ENCODE measurements at places on chromosomes 2 and 18.
A peak's percentile ranks its signal among the peaks of the same experiment; 100 is the strongest.

GRCh38 chr18:36724169-36724568 lies 104.6 kb downstream of the TPGS2 start:
- DNase-seq, result no peak

DNA sequence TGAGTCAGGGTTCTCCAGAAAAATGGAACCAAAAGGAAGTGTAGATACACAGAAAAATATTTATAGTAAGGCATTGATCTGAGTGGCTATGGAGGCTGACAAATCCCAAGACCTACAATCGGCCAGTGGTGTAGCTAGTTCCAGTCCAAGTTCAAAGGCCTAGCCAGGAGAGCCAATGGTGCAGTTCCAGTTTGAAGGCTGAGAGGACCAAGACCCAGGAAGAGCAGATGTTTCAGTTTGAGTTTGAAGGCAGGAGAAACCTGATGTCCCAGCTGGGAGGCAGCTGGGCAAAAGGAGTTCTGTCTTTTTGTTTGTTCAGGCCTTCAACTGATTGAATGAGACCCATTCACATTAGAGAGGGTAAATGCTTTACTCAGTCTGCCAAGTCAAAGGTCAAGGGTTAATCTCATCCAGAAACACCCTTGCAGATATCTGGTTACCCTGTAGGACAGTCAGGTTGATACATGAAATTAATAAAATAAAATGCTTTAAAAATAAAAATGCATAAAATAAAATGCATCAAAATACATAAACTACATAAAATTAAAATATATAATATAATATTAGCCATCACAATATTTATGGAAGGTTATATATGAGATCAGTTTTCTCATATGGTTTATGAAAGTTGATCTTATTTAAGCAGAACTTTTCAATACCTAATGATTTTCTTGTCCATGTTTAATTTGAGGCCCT lies 38.7 kb downstream of the KCNE4 start:
- no peak for DNase-seq

DNA sequence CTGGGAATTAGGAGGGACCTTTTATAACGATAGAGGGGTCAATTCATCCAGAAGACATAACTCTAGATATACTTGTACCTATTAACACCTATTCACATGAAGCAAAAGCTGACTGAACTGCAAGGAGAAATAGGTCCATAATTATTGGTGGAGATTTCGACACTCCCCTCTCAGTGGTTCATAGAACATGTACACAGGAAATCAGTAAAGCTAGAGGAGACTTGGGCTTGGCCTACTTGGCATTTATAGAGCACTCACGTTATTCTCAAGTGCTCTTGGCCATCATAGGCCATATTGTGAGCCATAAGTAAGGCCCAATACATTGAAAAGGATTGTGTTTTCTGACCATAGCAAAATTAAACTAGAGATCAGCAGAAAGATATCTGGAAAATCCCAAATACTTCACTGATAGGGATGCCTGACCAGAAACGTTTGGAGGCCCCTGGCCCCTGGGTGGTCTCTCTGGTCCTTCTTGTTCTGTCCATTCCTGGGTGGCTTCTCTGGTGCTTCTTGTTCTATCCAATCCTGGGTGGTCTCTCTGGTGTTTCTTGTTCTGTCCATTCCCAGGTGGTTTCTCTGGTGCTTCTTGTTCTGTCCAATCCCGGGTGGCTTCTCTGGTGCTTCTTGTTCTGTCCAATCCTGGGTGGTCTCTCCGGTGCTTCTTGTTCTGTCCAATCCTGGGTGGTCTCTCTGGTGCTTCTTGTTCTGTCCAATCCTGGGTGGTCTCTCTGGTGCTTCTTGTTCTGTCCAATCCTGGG lies 49.0 kb downstream of the SNED1 start:
- DNase-seq, result no peak

GRCh38 chr2:239267288-239267951 lies 133.4 kb downstream of the HDAC4 start:
- DNase-seq, result peak; percentile 87

- DNase-seq, result no peak
These were observed 20.9 kb upstream of the DNMT3A start for GRCh38 chr2:25362434-25363145.

GRCh38 chr18:3463051-3463450 lies 13.1 kb downstream of the TGIF1 start:
- peak; percentile 78 for DNase-seq

- peak; percentile 72 for DNase-seq
These were observed 453 bp upstream of the ANTXR1 start for GRCh38 chr2:69012310-69013141.

DNA sequence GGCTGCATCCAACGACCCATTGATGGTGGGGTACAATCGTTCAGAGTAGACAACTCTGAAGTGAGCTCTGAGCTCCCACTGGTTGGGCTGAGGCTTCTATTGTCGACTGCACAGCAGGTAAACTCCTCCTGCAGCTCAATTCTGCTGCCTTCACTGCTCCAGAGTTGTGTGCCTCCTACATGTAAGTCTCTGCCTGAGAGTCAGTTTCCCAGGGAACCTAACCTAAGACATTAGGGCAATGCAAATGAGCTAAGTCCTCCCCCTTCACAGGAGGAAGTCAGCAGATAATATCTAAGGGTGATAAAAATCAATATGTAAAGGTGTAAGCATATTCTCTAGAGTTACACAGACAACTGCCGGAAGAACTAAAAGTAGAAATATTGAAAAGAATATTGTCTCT lies 22.5 kb upstream of the ACYP2 start:
- DNase-seq, result no peak

DNA sequence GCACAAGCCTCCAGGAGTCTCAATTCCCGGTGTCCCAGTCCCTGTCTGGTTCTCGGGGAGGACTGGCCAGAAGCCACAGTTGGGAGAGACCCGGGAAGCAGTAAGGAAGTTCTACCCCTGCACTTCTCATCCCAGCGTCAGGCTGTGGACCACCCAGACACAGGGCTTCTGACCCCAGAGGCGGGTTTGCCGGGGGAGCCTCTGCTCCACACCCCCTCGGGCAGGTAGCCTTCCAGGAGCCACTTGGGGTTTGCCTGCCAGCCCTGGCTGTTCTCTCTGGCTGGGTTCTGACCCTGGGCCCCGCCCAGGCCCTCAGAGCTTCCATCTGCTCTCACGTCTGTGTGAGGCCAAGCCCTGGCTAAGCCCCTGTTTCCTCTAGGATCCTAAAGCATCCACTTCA lies 94.4 kb upstream of the GPC1 start:
- no peak for DNase-seq

- no peak for DNase-seq
These were observed 7.6 kb downstream of the PROC start for GRCh38 chr2:127425540-127426490.

DNA sequence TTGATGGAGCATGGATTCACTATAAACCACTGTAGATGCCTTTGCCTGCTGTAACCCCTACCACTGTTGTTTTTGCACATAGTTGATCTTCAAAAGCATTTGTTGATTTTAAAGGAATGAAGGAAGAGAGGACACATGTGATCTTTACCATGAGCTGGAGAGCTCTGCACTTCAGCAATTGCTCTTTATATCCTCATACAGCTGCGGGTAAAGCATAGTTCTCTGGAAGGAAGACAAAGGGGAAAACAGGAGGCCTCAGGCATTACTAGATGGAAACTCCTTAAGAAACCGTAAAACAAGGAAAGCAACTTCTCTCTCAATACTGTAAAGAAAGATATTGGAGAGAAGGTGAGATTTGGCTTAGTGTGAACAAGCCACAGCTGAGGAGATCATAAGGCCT lies 60.6 kb downstream of the SCG2 start:
- no peak for DNase-seq

DNA sequence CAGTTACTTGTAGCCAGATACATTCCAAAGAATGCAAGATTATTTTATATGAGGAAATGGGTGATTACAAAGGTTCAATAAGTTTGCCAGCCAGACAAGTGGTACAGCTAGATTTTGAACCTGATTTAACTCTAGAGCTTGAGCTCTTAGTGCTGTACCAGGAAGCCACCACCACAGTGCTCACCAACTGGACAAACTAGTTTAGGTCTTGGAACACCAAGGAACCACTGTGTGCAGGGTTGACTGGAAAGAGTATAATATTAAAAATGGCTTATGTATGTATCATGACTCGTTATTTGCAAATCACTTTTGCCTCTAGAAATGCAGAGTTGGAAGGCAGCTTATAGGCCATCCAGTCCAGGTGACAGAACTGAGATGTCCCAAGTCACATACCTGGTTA lies 177.2 kb downstream of the TXNL1 start:
- DNase-seq, result no peak

DNA sequence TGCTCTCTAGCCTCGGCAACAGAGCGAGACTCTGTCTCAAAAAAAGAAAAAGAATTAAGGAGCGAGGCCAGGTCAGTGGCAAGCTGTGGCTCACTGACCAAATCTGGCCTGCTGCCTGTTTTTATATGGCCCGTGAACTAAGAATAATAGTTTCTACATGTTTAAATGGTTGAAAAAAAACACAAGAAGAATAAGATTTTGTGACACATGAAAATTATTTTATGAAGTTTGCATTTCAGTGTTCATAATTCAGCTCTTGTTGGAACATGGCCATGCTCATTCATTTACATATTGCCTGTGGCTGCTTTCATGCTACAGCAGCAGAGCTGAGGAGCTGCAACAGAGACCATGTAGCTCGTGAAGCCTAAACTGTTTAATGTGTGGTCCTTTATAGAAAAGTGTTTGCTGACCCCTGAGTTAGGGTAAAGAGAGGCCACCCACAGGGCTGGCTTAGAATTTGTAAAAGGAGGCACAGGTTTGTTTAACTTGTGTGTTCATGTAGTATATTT lies 59.5 kb downstream of the MFSD6 start:
- DNase-seq, result peak; percentile 61

- DNase-seq, result no peak
These were observed 78.3 kb downstream of the HDAC4 start for GRCh38 chr2:239322416-239323086.

- DNase-seq, result peak; percentile 69
These were observed 14.3 kb downstream of the DSG2 start for GRCh38 chr18:31512203-31512764.

DNA sequence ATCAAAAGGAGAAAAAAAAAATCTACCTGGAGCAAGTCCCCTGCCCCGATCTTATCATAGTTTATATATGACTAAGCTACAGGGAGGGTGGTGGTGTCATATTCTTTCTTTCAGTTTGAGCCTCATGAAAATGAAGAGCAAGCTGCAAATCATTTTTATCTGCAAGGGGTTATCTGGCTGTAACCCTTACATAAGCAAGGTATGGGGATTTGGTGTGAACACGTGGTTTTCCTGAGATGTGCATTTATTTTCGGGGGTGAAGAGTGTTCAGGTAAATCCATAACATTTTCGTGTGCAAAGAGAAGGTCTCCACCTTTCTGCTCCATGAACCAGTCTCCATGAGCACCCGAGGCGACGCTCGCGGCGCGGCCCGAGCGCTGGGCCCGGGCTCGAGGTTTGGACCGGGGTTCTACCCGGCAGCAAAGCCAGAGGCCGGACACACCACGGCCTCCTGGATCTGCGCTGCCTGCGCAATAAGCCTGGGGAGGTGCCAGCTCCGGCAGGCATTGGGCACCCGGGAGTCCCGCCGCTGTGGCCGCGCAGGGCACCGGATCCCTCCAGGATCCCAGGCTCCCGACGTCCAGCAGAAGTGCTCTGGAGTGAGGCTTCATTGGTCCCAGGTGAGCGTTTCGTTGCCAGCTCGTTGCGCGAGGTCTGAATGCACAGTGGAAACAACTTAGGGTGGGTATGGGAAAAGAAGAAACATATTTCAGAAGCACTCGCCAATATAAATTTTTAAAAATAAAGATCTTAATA lies 36.1 kb upstream of the GPD2 start:
- DNase-seq, result peak; percentile 67

- DNase-seq, result peak; percentile 98
These were observed 72.2 kb downstream of the MAP2 start for GRCh38 chr2:209495855-209496585.

- DNase-seq, result no peak
These were observed 19.0 kb upstream of the KLF7 start for GRCh38 chr2:207184768-207185167.

- no peak for DNase-seq
These were observed 632.3 kb upstream of the SETBP1 start for GRCh38 chr18:44048435-44048834.

DNA sequence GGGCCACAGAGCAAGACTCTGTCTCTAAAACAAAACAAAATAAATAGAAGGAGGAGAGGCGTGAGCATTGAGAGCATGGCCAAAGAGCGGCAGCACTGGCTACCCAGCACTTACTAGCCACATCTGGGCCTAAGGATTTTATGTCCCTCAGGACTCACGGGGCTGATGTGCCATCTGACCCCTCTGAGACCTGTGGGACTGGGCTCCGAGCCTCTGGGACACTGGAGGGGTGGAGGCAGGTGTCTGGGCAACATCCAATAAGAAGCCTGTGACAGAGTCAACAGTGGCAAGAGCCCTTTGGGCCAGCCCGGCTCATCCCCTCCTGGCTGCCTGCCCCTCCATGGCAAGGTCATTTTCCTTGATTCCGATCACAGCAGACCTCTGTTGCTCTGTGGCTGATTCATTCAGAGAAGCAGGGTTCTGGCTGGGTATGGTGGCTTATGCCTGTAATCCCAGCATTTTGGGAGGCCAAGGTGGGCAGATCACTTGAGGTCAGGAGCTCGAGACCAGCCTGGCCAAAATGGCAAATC lies 60.7 kb downstream of the RRM2 start:
- DNase-seq, result no peak

GRCh38 chr2:174145827-174146226 lies 102.5 kb downstream of the OLA1 start:
- no peak for DNase-seq

GRCh38 chr2:207525296-207525695 lies 4.5 kb upstream of the CREB1 start:
- no peak for DNase-seq

- peak; percentile 41 for DNase-seq
These were observed 3.6 kb upstream of the DOK6 start for GRCh38 chr18:69397096-69397495.

- DNase-seq, result no peak
These were observed 294.7 kb upstream of the LRP1B start for GRCh38 chr2:142425551-142425950.

GRCh38 chr2:144508172-144508851 lies 11.6 kb downstream of the ZEB2 start:
- DNase-seq, result no peak

DNA sequence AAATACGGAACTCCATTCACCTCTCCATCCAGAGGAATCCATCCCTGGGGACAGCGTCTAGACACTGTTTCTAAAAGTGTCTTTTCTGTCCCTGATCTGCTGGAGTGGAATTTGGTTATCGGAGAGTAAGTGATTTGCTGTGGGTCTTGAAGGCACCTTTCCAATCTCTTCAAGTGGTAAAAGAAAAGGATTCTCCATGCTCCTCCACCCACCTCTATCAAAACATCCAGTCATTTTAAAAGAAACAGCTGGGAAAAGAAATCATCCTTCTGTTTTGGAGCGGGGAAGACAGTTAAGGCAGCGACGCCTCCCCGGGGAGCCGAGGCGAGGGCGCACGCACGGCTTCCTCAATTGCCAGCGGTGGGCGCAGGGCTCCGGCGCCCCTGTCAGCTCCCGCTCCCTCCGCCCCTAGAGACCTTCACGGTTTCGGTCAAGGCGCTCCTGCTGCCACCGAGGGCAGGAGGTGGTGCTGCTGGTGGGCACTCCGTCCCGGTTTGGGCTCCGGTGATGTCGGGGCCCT lies 547 bp downstream of the SLC35F5 start:
- DNase-seq, result peak; percentile 5

- DNase-seq, result peak; percentile 81
These were observed 420.2 kb upstream of the CHST9 start for GRCh38 chr18:27605107-27605834.
